ENCODE measurements at places on chromosomes 6 and 20.

DNA sequence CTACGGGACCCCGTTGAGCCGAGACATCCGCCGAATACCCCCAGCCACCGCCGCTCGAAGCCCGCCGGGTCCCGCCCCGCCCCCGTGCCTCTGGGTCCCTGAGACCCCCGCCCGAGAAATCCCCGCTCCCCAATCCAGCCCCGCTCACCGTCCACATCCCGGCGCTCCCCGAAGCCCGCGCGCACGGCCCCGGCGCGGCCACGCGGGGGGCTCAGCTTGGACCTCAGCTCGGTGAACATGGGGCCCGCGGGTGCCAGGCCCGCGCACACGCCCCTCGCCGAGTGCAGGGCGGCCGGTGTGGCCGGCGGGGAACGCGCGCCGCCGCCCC is 249 bp downstream of the SAMD10 start:
- no peak for DNase-seq

DNA sequence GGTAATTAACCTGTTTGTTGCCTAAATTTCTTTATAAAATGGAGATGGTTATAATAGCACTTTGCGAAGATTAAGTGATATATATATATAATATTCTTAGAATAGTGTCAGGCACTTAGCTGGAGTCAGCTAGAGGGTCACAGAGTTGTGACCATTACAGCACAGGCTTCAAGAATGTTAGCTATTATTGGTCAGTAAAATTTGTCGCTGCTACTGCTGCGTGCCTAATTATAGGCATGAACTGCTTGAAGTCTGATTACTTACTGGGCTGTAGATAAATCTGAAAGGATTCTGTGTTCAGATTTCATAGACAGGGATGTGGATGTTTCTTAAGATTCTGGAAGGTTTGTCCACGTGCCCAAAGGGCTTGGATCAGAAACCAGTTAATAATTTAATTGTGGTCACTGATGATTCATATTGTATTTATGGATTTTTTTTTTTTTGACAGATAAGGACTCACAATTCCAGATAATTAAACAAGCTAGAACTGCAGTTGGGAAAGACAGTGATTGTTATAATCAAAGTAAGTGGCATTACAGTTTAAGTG is 4.7 kb downstream of the SNRNP48 start:
- no peak for DNase-seq

DNA sequence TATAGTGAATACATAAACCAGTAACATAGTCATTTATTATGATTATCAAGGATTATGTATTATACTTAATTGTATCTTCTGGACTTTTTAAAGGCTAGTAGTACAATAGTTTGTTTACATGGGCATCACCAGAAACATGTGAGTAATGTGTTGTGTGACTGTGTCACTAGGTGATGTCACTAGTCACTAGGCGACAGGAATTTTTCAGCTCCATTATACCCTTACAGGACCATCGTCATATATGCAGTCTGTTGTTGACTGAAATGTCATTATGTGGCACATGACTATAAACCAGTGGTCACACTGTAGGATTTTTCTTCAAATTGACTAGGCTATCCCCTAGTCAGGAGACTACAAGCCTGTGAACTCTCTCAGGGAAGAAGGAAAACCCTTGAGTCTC is 86.5 kb upstream of the CENPW start:
- DNase-seq: no peak

GRCh38 chr20:2006452-2007361 is 12.8 kb upstream of the PDYN start:
- no peak for DNase-seq

DNA sequence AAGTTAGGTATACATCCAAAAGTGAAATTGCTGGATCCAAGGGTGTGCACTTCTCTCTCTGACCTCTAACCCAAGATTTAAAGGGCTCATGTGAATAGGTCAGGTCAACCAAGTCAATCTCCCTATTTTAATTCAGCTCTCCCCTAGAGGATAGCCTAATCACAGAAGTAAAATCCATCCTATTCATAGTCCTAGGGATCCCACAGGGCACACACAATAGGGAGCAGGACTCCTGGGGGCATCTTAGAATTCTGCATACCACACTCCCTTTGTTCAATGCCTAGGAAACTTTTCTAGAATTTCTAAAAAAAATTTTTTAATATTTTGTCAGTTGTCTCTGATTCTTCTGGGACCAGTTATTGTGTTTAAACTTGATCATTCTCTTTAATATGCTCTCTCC is 35.1 kb downstream of the CST9L start:
- no peak for DNase-seq

DNA sequence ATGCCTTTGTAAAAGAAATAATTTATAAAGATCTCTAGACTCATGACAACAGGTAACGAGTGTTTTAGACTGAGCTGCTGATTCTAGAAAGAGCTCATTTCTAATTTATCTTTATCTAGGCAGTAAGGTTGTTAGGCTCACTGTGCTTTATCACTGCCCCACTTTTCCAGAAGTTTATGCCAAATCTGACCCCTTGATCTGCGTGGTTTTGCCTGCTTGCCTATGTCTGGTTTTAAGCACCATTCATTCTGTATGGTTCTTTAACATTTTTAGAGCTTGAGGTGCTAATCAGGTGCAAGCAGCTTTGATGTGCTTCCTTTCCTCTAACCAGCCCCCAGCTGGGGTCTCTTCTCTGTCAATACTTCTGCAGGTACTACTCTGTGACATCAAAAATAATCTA is 49.7 kb upstream of the GCLC start:
- DNase-seq: no peak

DNA sequence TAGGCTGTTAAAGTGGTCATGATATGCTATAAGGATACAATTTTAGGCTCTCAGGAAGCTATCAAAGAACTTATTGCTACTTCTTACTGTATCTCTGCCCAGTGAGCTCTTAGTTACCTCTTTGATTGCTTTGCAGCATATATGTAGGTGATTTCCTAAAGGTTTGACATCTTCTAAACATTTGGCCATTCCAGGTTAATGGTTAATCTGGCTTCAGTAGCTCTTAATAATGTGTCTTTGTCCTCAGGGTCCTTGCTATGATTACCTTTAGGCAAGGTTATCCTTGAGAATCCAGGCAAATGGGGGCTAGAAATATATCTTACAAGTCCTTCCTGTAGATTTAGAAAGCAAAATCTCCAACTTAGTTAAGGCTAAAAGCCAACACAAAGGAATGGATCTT is 575.4 kb downstream of the TFAP2B start:
- no peak for DNase-seq

DNA sequence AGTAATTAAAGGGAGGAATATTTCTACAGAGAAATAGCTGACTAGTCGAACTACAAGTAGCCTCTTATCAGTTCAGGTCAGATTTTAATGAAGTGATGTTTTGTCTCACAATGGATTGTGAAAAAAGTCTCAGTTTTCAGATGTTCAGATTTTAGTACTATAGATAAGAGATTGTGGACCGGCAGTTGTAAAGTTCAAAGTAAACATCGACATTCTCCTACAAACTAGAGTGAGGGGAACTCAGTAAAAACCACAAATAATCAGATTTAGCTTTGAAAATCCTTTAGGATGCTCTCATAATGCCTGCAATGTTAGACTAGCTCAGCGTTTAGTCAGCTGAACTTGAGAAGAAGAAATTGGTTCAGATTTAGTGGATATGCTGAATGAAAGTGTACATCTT is 39.9 kb downstream of the RCAN2 start:
- DNase-seq: no peak

DNA sequence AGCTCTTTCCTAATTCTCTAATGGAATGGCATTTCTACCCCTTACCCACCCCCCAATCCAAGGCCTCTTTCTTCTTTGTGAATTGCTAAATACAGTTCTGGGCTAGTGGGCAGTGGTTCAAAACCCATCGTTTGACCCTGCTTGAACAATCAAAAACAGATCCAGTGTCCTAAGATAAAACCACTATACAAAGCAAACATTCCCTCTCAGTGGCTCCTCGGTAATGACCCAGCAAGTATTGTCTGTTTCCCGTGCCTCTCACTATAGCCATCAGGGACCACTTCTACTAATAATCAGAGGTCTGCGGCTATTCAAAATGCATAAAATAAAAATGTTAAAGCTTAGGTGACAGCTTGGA is 143.5 kb upstream of the AKAP12 start:
- DNase-seq: no peak

DNA sequence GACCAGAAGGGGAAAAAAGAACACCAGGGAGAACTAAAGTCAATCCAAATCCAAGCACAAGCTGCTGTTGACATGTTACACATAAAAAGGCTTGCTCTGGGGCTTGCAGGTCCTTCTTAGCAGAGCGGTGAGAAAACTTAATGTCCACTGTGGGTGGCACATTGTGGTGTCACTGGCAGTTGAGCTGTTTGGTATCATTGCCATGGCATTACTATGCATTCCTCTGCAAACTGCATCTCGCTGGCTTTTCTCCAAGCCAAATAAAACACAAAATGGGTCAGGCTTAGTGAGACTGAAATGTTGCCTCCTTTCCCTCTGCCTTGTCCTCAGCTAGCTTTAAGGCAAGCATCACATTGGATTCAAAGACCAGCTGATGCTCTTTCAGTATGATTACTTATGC is 40.9 kb downstream of the LY86 start:
- DNase-seq: no peak

GRCh38 chr6:15317934-15318902 is 72.3 kb downstream of the JARID2 start:
- DNase-seq: no peak

GRCh38 chr6:348860-349396 is 42.6 kb upstream of the IRF4 start:
- no peak for DNase-seq

DNA sequence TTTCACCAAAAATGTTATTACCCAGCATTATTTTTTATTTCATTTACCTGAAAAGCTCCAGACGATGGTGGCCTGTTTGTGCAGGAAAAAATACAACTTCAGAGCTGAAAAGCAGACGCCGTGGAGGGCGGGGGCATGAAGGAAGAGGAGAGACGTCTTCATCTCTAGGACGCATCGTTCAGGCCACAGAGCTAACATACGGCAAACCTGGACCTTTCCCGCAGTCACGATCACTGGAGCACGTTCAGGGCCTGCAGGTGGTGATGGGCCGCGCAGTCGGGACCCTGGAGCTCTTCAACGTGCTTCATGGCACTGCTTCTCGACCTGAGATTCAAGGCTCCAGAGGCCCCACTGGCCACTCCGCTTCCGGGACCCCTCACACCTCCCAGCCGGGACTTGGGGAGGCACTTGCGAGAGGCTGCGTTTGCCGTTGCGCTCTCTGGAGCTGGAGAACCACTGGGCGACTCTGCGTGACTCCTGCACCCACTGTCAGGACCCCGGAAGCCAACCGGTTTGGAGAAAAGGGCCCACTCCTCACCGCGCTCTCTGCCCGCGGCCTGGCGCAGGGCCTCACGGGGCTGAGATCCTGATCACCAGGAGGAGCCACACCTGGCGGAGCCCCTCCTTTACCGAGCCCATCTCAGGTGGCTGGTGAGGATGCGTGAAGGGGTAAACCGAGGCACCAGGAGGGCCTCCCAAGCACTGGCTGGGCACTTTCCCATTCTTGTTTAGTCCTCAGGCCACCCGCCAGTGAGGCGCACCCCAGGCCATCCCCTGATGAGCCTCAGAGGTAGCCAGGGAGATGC is 164.4 kb upstream of the AFDN start:
- no peak for DNase-seq

- DNase-seq: peak; percentile 28
Observed at GRCh38 chr6:108250240-108250866, 10.5 kb downstream of the SNX3 start.

- DNase-seq: no peak
Observed at GRCh38 chr20:25444556-25444955, 37.1 kb downstream of the GINS1 start.

DNA sequence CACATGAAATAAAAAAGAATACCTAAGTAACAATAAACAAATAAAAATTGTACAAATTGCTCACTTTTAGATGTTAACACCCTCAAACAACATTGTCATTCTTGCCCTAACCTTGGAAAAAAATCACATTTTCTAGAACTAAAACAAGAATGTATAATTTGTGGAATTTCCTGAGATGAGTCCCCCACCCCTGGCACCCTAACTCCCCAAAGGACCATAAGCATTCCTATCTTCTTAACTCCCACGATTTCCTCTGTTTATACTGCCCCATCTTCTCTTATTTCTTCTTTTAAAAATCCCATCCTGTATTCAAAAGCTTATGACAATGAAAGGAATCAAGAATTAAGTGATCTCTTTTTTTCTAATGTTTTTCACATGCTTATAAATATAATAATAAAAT is 70.9 kb downstream of the IBTK start:
- no peak for DNase-seq

DNA sequence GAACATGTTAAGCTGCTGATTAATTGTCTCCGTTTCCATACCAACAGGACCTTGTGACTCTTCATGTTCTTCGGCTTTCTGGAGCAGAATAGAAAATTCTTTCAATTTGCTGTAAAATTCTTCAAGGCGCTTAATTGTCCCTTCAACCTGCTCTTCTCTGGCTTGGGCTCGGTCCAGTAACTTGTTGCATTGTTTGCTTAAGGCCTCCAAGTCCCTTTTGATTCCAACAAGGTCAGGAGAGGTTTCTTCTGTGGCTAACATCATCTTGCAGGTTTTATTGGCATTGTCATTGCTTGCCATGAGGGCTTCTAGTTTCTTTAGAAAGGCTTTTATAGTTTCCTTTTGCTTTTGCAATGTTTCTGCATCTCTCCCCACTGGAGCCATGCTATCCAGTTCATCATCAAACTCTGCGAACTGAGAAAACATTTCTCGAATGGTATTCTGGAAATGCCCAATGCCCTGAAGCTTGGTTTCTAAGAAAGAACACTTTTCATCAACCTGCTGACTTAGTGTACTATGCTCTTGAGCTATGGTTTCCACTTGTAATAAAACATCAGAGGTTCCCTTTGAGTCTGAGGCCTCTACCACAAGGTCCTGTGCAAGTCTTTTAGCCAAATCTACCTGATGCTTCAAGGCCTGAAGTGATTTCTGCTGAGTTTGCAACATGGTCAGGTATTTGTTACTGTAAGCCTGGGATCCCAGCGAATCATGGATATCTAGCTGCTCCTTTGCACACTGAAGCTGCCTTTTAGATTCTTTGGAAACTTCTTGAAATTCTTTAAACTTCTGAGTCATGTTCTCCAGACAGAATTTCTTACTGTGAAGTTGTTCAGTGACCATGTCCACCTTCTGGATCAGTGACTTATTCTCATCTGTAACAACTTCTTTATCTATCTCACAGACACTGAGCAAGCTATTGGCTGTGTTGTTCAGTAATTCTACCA is 90.2 kb downstream of the DST start:
- DNase-seq: no peak

DNA sequence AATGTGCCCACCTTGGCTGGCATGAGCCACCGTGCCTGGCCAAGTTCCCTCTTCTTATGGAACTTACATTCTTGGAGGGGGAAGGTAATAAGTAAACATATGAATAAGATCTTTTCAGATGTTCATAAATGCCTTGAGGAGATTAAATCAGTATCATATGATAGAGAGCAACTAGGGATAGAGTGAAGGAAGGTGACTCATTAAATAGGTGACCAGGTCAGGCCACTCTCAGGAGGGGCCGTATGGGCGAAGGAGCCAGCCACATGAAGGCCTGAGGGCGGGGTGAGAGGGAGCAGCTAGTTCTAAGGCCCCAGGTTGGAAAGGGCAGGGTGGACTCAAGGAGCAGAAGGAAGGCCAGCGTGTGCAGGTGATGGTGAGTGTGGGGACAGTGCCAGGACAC is 91.1 kb downstream of the UST start:
- DNase-seq: no peak

GRCh38 chr20:22412977-22413868 is 171.1 kb downstream of the FOXA2 start:
- DNase-seq: no peak

Measured in GM06990 (cell line).